ENCODE measurements at places on chromosomes 16 and 17.

DNA sequence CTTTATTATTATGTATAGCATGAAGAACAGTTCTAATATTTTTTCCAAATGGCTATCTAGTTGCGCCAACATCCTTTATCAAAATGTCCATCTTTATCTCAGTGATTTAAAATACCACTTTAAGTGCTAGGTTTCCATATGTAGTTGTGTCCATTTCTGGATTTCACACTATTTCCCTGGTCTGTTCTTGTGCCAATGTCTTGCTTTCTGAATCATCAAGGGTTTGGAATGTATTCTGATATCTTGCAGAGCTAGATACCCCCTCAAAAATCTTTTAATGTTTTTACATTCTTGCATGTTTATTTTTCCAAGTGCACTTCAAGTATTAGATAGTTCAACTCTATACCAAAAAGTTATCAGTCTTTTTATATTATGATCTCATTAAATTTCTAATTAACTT is 14.3 kb downstream of the MBTD1 start:
- DNase-seq: no peak

GRCh38 chr16:11155284-11155806 is 100.7 kb downstream of the SOCS1 start:
- DNase-seq: no peak

- no peak for DNase-seq
Measured at GRCh38 chr16:71489122-71489521, at the start of gene ZNF19. Gene ZNF19, minus strand, starts transcription at chr16:71489324. Its CDS starts 7,210 bp downstream, at chr16:71482114.

GRCh38 chr16:28522792-28523191 is 16.0 kb downstream of the NUPR1 start:
- no peak for DNase-seq

- no peak for DNase-seq
Measured at GRCh38 chr16:76175718-76176117, 101.5 kb upstream of the CNTNAP4 start.

DNA sequence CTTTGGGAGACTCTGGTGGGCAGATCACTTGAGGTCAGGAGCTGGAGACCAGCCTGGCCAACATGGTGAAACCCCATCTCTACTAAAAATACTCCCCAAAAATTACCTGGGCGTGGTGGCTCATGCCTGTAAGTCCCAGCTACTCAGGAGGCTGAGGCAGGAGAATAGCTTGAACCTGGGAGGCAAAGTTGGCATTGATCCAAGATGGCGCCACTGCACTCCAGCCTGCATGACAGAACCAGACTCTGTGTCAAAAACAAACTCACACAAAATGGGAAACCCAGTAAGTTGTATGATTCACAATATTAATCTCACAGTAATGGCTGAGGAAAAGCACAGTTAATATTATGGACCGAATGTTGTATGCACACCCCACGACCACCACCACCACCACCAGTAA is 24.3 kb downstream of the WSB1 start:
- DNase-seq: no peak

DNA sequence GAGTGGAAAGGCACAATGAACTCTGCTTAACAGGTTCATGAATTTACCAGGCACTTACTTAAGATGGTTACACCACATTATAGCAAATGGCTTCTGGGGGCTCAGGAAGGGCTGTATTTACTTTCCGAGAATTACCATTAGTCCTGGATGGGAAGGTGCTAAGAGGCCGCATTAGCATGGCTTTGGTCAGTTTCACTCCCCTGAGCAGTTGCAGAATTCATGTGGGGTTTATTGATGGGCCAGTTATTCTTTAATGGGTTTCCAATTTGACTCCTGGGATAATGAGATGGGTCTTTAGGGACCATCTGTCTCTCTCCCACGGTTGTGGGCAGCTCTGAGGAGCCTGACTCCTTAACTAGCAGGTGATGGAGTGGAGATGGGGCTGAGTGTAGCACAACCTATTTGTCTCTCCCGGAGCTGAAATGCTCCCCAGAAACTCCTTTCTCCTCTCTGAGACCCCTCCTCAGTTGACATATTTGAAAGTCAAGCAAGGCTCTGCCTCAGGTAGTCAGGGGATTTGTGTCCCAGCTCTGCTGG is 652.5 kb downstream of the HS3ST4 start:
- DNase-seq: no peak

DNA sequence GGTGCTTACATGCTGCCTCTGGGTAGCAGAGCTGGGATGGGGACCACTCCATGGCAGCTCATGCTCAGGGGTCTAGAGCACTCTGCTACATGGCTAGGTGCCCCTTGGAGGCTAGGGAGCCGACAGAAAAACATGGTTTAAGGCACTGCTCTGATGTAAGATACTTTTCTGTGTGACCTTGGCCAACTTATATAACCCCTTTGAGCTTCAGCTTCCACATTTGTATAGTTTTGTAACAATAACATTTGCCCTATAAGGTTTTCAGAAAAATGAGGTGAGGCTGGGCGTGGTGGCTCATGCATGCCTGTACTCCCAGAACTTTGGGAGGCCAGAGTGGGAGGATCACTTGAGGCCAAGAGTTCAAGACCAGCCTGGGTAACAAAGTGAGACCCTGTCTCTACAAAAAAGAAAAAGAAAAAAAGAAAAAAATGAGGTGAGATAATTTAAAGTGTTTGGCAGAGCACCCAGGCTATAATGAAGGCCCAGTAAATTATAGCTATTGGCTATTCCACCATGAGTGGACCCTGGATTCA is 3.2 kb downstream of the CES4A start:
- no peak for DNase-seq

GRCh38 chr17:33927732-33928133 is 327.4 kb upstream of the CCL2 start:
- no peak for DNase-seq

All from activated T-helper 9 cell treated with anti-CD3 and anti-CD28 coated beads, Interleukin-2, amount 50 U/mL, for 16 hours (primary cell).